ENCODE measurements at places on chromosomes 1 and 21.

DNA sequence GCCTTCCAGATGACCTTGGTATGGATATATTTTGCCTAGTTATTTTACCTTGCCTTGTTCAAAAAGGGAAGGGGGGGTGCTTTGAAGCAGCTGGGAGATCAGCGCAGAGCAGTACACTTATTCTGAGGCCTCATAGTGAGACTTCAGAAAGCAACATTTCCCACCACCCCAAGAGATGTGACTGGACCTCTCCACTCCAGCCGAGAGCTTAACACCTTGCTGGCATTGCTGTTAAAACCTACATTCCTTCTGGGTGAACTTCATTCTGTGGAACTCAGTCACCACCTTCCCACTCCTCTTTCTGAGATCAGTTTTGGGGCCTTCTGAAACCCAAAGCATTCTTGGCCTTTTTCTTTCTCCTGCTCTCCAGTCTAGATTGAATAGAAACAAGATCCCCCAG, 148.7 kb downstream of the BARHL2 start:
- no peak for DNase-seq

DNA sequence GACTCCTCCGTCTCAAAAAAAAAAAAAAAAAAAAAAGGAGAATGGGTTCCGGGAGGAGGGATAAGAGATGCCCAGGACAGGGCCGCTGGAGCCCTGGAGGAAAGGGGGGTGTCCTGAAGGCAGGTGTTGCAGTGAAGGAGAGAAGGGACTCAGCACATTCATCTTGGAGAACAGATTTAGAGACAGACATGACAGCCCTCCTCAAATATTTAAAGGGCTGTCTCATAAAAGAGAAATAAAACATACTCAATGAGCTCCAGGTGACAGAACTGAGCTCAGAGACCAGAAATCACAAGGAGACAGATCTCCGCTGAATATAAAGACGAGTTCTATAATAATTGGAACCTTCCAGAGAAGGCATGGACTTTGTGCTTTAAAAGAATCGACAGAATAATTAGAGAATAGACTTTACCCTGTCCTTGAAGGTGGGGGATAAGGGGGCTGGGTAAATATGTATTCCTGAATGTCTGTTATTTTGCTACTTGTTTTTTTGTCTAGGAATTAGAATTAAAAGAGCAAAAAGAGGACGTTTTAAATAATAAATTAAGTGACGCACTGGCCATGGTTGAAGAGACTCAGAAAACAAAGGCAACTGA, 52.0 kb upstream of the EFHD2 start:
- DNase-seq = no peak

DNA sequence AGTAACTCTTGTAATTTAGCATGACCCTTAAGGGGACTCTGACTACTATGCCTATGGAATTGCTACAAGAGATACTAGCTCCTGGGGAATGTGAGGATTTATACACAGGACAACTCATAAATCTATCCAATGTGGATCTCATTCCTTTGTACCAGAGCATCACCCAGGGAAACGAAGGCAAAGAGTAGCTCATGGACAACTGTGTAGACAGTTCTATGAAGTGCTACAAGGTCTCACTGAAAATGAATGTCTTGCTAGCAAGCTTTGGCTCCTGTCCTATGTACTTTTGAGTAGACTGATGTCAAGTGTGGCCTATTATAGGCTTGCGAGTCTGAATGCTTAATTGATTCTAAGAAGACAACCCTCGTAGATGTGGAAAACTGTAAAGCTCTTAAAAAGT, 93.7 kb downstream of the ZSWIM5 start:
- no peak for DNase-seq

DNA sequence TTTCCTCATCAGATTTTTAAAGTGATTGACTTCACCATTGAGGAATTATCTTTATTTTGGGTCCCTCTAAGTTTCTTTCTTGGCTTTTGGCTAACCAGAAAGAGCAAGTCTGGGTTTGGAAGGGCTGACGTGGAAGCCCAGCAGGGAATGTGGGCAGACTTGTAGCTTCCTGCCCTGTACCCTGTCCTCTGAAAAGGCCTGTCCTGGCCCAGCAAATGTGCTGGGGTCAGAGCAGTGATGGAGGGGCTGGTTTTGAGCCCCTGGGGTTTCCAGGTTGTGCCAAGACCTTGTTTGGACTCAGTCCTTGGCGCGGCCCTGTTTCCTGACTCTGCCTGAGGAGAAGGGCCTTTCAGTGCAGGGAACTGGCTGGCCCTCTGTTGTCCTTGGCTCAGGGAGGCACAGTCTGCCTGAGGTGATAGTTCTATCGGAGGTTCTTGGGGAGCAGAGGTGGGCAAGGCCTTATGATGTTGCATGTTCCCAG, 72.1 kb downstream of the UCK2 start:
- DNase-seq = no peak

DNA sequence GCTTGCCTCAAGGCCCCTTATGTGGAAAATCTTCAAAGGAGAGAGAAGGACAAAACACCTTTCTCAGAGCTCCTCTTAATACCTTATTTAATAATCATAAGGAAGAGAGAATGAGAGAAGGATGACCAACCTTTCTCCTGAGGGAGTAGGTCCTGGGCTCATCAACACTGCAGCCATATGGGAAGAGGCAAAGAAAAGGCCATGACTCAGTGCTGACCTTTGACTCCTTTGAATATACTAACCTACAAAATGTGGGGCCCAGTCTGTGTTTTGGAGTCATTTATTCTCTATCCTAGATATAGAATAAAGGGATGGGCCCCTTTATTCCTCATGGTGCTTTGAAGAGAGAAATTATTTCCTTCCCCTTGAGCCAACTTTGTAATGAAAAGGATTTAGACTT, 38.3 kb downstream of the CAMSAP2 start:
- DNase-seq = no peak

- no peak for DNase-seq
Measured at GRCh38 chr1:172536256-172536655, 3.3 kb downstream of the SUCO start.

DNA sequence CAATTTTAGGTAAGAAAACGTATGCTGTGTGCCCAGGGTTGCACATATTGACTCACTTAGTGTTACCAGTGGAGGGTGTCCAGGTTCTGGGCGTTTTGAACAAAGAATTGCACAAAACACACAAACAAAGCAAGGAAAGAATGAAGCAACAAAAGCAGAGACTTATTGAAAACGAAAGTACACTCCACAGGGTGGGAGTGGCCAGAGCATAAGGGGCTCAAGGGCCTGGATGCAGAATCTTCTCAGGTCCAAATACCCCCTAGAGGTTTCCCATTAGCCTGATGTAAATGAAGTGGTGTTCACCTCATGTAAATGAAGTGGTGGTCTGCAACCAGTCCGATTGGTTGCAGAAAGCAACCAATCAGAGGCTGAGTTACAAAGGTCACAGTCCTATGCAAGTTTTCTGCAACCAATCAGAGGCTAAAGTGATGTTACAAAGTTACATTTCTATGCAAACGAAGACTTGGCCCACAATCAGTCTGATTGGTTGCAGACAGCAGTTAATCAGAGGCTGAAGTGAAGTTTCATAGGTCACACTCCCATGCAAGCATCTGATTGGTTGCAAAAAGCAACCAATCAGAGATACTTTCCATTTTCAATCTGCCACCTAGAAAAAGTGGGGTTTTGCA, 228.3 kb downstream of the ST6GALNAC3 start:
- no peak for DNase-seq

DNA sequence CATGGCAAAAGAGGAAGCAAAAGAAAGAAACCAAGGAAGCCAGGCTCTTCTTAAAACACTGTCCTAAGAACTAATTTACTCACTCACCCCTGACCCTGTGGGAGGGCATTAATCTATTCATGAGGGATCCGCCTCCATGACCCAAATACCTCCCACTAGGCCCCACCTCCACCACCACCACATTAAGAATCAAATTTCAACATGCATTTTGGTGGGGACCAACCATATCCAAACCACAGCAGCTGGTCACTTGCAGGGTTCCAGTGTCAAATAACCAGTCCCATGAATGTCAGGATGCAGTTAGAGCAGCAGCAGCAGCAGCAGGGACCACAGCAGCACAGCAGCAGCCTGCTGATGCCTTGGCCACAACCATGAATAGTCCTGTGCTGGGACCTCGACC, 83.8 kb downstream of the ZC3H11B start:
- DNase-seq = no peak

- no peak for DNase-seq
Measured at GRCh38 chr1:26775666-26776065, 12.1 kb upstream of the PIGV start.

GRCh38 chr1:109167001-109167506, 46.7 kb upstream of the SARS1 start:
- no peak for DNase-seq

DNA sequence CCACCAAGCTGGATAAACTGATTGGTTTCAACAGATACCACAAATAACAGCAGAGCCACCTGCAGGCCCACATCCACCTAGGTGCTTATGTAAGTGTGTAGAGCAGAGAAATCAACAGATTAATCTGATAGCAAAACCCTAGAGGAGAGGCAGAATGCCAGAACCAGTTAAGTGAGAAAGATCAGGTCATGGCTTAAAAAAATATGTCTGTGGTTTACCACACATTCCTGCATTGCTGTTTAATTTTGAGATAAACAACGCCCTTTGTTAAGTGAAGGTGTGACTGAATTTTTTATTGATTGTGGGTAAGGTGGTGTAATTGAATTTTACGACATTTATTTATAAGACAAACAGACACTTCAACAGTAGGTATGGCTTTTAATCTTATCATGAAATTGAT, 21.2 kb downstream of the CRNN start:
- DNase-seq = no peak

DNA sequence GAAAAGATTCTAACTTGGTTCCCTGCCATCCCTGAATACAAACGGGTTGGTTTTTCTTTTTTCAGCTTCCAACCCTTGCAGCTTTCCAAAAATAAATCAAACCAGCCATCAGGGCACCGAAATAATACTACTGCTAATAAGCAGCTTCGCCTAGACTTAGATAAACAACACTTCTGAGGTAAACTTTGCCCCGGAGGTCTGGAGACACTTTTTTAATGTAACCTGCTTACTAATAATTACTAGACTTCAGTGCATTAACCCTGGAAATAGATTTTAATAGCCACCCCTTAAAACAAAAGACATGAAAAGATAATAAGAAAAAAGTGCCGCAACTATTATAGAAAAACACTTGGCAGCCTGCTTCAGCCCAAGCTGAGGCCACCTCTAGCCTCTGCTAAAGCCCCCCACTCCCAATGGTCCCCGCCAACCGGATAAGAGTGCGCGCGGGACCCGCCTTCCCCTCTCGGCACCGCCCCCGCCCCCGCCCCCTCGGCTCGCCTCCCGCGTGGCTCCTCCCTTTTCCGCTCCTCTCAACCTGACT, 405 bp upstream of the GADD45A start:
- DNase-seq = no peak

DNA sequence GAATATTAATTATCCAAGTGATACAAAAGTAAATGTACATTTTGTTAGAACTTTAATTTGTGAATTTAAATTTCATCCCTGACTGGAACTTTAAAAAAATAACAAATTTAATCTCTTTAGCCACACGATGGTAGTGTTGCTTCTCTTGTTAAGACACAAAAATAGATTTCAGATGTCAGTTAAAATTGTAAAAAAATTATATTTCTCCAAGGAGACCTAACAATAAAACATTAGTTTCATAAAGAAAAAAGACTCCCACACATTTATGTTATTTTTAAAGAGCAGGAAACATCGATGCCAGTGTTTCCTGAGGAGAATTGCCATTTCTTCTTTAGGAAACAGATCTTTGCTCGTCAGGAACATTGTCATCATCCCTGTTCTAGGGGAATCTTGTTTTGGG, 74.0 kb upstream of the DEPDC1 start:
- no peak for DNase-seq

- no peak for DNase-seq
Measured at GRCh38 chr1:77504986-77505385, 177.5 kb downstream of the ZZZ3 start.

DNA sequence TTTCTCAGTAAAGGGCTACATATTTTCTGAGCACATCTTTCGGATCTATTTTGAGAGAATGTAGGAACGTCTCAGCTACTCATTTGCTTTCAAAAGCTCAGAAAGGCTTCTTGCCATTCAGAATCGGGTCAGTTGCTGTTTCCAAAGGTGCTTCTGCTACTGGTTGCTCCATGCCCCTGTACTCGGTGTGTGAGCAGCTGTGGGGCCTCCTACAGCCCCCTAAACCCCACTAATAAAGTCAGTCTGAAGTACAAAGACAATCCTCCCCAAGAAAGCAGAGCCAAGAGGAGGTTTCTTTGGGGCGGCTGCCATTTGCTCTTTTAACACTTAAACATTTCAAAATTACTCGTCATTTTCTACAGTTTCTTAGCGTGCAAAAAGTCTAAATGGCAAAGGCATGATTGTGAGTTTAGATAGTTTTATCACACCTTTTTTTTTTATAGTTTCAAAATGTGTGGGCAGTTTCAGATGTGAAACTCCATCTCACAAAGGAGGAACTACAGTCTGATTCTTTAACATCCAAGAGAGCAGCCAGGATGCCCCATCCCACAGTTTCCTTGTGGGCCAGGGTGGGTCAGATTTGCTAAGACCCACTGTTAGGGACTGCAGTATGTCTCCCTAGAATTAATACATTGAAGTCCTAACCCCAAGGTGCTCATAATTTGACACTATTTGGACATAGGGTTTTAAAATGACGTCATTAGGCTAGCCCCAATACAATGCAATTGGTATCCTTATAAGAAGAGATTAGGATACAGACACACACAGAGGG, 4.1 kb downstream of the RUNX1 start:
- no peak for DNase-seq

- DNase-seq = no peak
Measured at GRCh38 chr1:98870959-98871903, 133.4 kb downstream of the PLPPR5 start.

DNA sequence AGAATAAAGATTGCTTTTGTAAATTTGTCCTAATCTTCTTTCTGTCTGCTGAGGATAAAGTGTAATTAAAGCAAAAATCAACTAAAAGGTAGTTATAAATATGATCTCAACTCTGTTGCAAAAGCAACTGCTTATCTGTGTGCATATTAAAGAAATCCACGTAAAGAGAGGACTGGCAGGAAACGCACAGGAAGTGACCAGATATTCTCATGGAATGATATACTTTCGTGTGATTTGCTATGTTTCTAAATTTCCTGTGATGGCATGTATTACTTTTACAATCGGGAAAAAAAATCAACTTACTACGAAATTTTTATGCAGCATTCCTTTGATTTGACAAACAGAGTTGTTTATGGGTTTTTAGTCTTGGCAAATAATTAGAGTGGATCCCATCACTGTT, 75.4 kb downstream of the RGS2 start:
- DNase-seq = no peak

GRCh38 chr1:80155371-80155770, 1148.8 kb upstream of the ADGRL4 start:
- DNase-seq = no peak

GRCh38 chr1:195195423-195196057, 1412.7 kb downstream of the KCNT2 start:
- no peak for DNase-seq

Measured in NCI-H774 (cell line).